Stimulated activated CD4-positive, alpha-beta T cell treated with anti-CD3 and anti-CD28 coated beads, Interleukin-1b, Interleukin-23, amount 100 ng/mL, for 1 hour (primary cell): ENCODE measurements at places on chromosomes 4 and X.

- DNase-seq: no peak
These were observed 30.8 kb downstream of the CEP135 start for GRCh38 chr4:55979562-55979961.

DNA sequence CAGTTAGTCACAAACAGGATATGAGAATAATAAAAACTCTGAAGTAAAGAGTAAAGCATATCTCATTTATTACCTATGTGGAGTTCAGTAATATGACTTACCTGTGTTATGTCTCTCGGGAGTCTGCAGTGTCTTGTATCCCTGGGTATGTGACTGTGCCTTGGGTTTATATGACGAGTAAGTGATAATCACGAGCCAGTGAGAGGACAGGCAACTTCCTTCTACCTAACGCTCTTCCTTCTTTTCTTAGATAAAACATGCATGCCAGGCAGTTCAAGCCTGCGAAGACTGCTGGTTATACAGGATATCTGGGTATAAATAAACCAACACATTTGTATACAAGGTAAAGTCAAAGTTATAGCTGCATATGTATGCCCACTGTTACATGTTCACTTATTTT, at the start of gene HPGDS:
Gene HPGDS (minus strand): TSS at position 143 of the 400 bp plus-strand sequence. CDS start 8,207 bp downstream, outside the sequence.
- DNase-seq: no peak

DNA sequence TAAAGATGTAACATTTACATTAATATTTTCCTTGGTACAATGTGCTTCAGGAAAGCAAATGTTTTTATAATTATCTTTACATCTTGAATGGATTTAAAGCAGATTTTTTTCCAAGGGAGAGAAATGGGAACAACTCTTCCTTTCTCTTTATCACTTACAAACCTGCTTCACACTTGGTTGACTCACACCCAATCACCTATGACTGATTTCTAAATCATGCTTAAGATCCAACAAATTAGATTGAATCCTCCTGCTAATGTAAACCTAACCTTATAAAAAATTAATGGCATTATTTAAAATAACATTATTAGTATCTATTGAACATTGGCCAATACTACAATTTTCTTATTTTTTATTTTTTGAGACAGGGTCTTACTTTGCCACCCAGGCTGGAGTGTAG, 127.1 kb downstream of the INPP4B start:
- no peak for DNase-seq

DNA sequence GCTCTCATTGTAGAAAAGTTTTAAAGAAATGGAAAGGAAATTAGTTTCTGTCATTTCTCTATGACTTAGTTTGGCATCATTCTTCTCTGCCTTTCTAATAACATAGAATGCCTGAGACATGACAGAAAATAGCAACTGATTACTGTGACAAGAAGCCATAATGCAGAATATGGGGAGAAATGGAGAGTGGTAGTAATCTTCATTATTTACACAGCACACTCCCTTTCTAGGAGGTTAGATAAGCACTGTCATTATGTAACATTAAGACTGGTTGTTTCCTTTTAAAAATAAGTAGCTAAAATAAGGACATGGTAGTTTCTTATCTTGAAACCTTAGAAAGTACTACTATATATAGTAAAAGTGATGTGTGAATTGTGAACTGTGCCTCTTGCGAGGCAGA, 1227.9 kb upstream of the PABPC4L start:
- no peak for DNase-seq

DNA sequence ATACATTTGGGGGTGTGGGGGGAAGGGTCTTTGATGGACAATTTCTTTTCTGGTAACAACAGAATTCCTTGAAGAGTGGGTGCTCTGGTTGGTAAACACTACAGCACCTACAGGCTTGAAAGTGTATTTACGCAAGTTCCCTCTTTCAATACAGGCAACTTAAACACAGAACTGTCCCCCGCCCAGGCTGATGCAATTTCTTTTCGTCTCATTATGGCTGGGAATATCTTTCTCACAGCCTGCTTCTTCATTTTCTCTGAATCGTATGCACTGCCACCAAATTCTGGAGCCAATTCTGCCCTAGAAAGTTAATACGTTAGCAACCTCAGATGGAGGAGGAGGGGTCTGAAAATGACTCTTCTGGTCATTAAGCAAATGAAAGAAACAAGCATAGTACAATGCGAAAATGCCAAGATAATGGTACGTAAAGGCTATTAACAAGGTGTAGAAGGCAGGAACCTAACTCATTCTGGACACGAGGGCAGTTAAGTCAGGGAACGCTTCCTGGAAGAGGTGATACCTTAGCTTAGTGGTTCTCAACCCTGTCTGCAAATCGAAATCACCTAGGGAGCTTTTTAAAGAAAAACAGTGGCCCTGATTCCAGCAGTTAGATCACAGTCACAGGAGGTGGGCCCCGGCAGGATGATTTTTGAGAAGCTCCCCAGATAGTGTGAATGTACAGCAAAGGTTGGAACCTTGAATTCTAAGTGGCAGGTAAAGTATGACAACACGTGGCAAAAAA, 1.0 kb downstream of the AGA start:
- DNase-seq: no peak

GRCh38 chr4:121411151-121411744, 30.4 kb upstream of the QRFPR start:
- no peak for DNase-seq

DNA sequence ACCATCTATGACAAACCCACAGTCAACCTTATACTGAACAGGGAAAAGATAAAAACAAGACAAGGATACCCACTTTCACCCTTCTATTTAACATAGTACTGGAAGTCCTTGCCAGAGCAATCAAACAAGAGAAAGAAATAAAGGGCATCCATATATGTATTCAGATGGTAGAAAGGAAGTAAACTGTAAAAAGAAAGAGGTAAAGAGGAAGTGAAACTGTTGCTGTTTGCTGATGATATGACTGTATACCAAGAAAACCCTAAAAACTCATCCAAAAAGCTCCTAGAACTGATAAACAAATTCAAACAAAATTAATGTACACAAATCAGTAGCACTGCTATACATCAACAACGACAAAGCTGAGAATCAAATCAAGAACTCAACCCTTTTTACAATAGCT, 538.7 kb upstream of the PABPC4L start:
- no peak for DNase-seq

DNA sequence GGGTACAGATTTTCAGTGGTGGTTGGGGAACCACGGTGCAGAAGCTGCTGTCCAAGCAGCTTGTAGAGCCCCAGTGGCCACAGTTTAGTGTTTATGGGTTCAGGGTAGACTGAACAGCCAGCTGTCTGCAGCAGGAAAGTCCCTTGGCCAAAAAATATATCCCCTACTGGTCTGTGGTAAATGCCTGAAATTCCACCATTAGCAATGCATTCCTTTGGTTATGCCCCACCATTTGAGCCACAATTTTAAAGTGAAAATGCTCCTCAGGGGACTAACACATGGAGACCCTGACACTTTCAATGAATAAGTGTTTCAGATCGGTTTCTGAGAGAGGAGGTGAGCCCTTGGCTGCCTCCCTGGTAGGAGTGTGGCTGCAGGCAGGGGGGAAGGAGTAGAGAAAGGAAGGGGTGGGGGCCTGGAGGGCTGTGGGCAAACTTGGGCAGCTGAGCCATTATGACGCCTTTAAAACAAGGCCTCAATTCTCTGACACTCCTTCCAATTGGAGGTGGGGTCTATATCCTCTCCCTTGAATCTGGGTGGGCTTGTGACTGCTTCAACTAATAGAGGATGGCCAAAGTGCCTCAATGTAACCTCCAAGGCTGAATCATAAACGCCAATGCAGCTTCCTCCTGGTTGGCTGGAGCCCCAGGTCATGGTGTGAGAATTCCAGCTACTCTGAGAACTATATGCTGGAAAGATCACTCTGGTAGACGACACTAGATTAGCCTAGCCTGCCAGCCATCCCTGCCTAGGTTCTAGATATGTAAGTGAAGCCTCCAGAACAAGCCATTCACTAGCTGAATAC, 75.8 kb upstream of the ATP6AP2 start:
- DNase-seq: no peak

DNA sequence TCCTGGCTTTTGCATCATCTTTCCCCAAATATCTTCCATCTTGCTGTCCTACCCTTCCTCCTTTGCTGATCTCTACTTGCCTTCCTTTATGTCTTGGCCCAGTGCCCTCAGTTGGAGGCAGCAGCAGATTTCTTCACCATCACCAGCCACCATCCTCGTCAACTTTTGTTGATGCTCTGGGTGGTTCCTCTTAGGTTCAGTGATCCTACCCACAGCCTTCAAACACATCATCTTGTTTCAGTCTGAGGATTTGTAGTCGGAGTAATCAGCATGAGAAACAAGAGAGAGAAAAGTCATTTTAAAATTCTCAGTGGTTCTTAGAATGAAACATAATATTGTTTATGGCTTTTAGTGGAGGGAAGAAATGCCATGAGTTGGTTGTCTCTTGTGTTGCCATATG, 65.8 kb downstream of the FTHL17 start:
- DNase-seq: no peak

- no peak for DNase-seq
These were observed 2.4 kb upstream of the SPARCL1 start for GRCh38 chr4:87531621-87532020.

- no peak for DNase-seq
These were observed 127.5 kb upstream of the NRK start for GRCh38 chrX:105694839-105695238.

DNA sequence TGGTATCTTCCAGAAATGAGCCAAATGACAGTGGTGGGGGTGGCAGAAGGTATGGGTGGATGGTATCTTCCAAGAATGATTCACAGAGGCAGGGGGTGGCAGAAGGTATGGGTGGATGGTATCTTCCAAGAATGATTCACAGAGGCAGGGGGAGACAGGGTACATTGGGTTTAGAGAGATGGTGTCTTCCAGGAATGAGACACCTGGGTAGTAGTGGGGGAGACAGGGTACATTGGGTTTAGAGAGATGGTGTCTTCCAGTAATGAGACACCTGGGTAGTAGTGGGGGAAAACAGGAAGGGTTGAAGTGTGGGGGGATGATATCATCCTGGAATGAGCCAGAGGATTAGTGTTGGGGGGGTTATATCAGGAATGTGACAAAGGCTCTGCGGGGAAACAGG, 62.0 kb downstream of the MAOA start:
- no peak for DNase-seq

- DNase-seq: no peak
These were observed 45.9 kb upstream of the GPC4 start for GRCh38 chrX:133461231-133461630.

- DNase-seq: no peak
These were observed 56.5 kb downstream of the GAB1 start for GRCh38 chr4:143393195-143393594.

DNA sequence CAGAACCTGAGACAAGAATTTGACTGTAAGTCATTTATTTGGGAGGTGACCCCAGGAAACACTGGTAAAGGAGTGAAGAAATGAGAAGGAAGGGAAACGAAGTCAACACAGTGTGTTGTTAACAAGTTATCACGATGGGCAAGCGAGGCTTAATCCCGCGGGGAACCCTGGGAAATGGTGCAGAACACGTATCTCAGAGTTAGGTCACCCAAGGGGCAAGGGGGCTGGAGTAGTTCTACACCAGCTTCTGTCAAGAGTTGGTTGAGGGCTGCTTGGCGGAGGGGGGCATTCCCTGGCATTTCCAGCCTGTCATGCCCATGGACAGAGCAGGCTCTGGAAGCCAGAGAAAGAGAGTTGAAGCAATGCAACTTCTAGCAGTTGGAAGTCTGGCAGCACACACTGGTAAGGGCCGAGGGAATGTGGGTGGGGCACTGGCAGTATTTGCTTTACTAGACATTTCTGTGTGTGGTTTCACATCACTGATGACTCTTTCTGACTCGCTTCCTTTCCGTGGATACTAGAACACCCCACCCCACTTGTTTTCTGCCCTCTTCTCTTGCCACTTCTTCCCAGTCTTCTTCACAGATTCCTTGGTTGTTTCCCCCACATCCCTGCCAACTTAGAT, 52.2 kb upstream of the ADGRG2 start:
- no peak for DNase-seq

- no peak for DNase-seq
These were observed 88.8 kb upstream of the HPRT1 start for GRCh38 chrX:134371133-134371532.

DNA sequence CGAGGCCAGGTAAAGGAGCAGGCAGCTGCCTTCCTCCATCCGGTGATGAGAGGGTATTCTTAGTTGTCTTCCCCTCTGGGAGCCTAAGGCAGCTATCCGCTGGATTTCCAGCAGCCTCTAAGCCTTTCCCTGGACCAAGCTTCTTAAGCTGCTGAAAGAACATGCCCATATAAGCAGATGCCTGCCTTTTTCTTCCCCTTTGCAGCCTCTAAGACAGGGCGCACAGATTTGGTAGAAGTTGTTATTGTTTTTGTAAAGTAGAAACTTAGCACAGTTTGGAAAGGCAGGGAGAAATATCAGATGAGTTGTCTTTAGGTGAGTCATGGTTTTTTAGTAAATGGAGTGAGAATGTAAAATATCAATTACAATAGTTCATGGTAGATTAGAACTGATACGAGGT, 210.8 kb downstream of the ARHGAP10 start:
- no peak for DNase-seq

- no peak for DNase-seq
These were observed 7.9 kb upstream of the FUNDC1 start for GRCh38 chrX:44550563-44550962.

- no peak for DNase-seq
These were observed 92.4 kb downstream of the CXCL13 start for GRCh38 chr4:77697860-77698590.

- DNase-seq: no peak
These were observed 117.0 kb downstream of the ADAM29 start for GRCh38 chr4:175034986-175035705.

DNA sequence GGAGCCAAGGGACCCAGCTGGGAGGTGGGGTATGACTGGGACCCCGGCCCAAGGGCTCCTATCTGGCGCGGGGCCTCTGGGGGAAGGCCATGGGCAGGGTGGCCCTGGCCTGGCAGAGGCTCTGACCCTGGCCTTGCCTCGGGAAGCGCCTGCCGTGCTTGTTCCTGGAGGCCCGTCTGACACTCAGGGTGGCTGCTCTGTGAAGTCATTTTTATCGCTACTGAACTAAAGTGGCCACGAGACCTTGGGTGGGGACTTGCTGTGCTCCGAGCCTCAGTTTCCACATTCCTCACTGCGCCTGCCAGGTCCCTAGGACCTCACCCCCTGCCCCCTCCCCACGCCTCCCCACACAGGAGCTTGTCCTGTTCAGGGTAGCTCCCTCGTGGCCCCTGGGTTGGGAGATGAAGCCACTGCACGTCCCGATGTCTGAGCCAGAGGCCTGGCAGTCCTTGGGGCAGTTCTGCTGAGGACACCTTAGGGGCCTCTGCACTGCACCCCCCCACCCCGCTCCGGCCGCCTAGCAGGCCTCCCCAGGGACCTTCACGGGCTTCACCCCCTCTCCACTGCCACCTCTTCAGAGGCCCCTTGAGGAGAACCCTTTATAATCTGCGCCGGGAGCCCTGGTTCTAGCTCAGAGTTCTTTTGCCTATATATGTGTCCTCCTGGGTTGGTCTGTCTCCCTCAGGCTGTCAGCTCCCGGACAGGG, 639 bp upstream of the SORCS2 start:
- no peak for DNase-seq
